ENCODE measurements at places on chromosomes 6 and 20.

- no peak for DNase-seq
These were observed 454.3 kb upstream of the SPTLC3 start for GRCh38 chr20:12554426-12554825.

DNA sequence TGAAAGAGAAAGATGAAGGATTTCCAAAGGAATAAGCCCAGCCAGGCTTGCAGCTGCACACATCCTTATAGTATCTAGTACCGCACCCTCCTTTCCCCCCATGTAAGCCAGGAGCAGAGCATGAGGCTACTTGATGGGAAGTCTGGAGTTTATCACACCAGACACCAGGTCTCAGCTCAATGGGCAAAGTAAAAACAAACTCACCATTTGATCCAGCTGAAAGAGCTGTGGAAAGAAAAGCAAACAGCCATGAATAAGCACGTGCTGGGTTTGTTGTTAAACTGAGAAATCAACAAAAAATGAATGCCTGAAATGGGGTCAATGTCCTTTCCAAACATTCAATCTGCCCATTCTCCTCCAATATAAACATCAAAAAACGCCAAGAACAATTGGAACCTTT, 50.6 kb upstream of the MAP7 start:
- no peak for DNase-seq

- peak; percentile 17 for DNase-seq
These were observed 29.9 kb upstream of the SLC23A2 start for GRCh38 chr20:5031206-5031557.

GRCh38 chr20:3080939-3081388, 3.6 kb downstream of the AVP start:
- peak; percentile 49 for DNase-seq

- DNase-seq, result no peak
These were observed 343 bp downstream of the SNAP91 start for GRCh38 chr6:83708546-83708969.

- DNase-seq, result no peak
These were observed 192.8 kb downstream of the LY86 start for GRCh38 chr6:6781172-6781872.

GRCh38 chr6:70549327-70549726, 17.4 kb upstream of the SDHAF4 start:
- DNase-seq, result no peak

DNA sequence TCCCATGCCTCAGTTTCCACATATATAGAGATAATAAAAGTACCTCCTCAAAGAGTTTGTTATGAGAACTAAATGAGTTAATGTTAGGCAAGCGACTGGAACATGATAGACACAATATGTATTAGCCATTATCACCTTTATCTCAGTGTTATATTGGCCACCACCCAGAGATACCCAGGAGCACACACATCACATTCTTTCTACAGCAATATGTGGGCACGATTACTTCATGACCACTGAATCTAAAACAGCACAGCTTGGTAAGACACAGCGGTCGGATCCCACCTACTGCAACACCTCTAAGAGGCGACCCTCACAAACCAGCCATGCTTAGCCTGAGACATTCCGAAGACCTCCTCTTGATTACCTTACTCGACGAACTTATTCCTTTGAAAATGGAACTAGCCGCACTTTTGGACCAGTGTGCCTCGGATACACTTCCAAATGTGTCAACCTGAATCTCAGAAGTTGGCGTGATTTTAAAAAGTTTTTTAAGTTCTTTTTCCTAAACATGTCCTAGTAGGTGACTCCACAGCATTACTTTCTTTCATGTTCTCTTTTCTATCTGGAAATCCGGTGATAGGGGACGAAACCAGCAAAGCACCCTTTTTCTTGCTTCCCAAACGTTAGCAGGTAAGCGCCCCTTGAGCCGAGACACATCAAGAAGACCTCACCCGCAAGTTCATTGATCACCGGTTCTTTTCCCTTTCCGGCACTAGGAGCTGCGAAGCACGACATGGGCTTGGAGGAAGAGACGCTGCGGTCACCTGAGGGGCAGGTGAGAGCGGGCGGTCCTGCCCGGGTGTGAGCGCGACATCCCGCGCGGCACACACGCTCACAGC, 923 bp downstream of the GMDS start:
- peak; percentile 15 for DNase-seq

DNA sequence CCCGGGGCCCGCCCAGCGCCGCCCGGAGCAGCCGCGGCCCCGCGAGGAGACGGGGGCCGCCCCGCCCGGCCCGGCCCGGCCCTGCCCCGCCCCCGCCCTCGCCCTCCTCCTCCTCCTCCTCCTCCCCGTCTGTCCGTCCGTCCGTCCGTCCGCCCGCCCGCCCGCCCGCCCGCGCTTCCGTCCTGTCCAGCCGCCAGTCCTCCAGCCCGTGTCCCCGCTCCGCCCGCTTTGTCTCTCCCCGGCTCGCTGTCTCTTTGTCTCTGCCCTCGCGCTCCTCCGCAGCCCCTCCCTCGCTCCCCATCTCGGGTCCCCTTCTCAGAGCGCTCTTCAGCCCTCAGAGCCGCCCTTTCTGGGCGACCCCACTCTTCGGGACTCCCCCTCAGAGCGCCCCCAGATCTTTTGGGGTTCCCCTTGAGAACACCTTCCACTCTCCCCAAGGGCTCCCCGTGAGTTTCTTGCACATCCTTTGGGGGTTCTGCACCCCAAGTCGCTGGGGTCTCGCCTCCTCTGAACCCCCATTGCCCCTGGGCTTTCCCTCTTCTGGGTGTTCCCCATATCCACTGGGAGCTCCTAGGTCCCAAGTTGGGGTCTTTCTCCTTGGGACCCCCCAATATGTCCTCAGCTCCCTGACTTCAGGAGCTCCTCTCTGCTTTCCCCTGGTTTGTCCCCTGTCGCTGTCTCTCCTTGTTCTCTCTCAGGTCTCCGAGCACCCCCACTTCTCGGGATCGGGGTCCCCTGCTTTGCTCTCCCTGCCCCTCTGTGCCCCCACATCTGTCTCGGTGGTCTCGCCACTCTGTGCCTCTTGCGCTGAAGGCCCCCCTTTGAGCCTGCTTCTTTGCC, 79.5 kb upstream of the MYL9 start:
- peak; percentile 77 for DNase-seq

DNA sequence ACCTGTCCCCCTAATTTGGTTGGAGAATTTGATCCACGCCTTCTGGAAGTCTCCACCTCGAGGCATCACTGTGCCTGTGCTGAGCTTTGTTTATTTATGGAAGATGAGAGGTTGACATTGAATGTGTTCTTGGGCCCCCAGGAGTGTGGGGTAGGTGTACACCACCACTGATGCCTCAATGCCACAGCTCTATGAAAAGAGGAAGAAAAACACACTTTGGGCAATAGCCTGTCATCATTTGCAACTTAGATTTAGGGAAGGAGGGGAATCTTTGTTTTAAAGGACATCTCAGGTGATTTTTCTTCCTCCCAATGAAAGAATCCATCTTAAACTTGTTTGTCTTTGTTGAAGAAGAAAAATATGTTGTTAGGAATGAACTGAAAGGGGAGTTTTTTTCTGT, 42.6 kb downstream of the TBC1D7 start:
- peak; percentile 52 for DNase-seq

GRCh38 chr20:17928633-17929311, 39.8 kb downstream of the SNX5 start:
- no peak for DNase-seq

- no peak for DNase-seq
These were observed 49.1 kb upstream of the DST start for GRCh38 chr6:56691814-56692213.

GRCh38 chr20:36854348-36855240, 21.3 kb upstream of the TLDC2 start:
- DNase-seq, result no peak

GRCh38 chr6:46380152-46380807, 111.0 kb downstream of the RCAN2 start:
- no peak for DNase-seq

DNA sequence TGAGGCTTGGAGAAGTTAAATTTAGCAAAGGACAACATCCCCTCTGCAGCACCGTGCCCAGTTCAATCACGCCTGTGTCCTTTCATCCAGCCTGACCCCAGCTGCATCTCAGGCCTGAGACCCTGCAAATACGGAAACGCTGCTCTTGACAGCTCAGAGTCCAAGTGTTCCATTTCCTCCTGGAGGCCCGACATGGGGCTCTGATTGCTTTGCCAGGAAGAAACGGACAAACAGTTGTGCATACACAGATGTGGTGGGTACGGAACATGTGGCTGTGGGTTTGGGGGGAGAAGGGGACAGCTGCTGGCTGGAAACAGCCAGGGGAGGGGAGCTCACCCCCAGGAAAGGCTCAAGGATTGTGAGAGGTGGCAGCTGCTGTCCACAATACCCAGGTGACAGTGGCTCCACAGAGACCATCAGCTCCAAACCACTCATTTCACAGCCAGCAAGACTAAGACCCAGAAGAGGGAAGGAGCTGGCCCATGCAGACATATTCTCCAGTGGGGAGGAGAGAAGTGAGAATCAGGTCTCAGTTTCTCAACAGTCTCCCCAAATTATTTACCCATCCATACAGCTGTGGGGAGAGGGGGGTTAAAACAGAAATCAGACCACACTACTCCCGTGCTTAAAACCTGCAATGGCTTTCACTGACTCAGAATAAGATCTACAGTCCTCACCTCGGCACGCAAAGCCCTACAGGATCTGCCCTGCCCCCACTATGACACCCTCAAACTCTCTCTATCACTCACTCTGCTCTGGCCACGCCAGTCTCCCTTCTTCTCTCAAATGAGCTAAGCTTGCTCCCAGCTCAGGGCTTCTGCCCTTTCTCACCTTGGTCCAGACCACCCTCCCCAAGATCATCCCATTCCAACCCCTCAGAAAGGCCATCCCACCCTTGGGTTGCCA, 89.1 kb downstream of the PREX1 start:
- DNase-seq, result peak; percentile 26
